ENCODE measurements at places on chromosomes 12 and 14.

GRCh38 chr14:24363401-24363800, 4.6 kb upstream of the NFATC4 start:
- no peak for DNase-seq

- no peak for DNase-seq
Measured at GRCh38 chr14:101332281-101332680, 229.0 kb upstream of the DIO3 start.

DNA sequence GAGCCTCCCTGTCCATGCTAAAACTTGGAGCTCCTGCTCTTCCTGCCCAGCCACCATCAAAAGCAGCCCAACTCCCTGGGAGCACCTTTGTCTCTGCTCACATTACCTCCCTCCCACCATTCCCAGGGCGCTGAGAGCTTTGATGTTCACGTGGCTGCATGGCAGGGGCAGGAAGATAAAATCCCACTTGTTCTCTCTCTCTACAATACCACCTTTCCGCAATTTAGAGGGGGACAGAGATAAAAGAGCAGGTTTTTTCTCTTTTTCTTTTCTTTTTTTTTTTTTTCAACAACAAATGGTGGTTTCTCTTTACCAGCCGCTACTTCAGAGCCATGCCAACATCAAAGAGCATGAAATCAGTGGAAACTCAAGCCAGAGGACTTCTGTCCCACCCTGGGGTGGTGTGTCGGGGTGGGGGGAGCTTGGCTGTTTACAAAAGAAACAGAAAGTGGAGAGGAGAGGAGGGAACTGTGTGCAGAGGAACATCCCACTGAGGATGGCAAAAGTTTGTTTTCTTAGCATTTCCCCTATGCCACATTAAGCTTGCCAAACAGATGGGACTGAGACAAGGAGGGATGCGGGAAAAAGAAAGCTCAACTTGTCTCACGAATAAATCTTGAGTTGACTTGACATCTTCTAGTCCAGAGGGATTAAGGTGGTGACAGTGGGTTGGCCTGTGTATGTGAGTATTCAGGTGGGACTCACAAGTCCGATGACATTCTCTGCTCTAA, 103.7 kb upstream of the NUDT4 start:
- no peak for DNase-seq

- DNase-seq: no peak
Measured at GRCh38 chr14:42909659-42910058, 1303.0 kb downstream of the LRFN5 start.

DNA sequence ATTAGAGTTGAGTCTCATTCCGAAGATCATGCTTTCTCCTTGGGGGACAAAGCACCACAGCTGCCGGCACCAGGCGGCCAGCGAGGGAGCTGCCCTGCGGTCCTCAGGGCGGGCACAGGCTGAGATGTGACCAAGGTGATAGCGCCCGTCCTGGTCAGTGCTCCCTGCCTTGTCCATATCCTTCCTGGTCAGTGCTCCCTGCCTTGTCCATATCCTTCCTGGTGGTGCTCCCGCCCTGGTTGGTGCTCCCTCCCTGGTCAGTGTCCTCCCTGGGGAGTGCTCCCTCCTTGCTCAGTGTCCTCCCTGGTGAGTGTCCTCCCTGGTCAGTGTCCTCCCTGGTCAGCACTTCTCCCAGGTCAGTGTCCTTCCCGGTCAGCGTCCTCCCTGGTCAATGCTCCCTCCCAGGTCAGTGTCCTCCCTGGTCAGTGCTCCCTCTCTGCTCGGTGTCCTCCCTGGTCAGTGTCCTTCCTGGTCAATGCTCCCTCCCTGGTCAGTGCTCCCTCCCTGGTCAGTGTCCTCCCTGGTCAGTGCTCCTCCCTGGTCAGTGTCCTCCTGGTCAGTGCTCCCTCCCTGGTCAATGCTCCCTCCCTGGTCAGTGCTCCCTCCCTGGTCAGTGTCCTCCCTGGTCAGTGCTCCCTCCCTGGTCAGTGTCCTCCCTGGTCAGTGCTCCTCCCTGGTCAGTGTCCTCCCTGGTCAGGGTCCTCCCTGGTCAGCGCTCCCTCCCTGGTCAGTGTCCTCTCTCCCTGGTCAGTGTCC, 92.2 kb downstream of the ADGRD1 start:
- DNase-seq: no peak

DNA sequence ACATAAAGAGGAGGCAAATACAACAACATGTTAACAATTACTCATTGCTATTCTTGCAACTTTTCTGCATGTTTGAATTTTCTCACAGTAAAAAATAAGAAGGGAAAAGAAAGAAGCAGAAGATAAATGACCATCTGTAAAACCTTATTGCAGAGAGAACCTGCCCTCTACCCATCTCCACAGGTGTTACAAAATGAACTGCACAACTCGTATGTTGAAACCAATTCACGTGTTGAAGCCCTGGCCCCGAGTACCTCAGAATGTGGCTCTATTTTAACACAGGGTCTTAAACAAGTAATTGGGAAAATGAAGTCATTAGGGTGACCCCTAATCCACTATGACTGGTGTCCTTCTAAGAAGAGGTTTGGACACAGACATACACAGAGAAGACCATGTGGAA, 39.5 kb downstream of the FOXN3 start:
- DNase-seq: no peak

DNA sequence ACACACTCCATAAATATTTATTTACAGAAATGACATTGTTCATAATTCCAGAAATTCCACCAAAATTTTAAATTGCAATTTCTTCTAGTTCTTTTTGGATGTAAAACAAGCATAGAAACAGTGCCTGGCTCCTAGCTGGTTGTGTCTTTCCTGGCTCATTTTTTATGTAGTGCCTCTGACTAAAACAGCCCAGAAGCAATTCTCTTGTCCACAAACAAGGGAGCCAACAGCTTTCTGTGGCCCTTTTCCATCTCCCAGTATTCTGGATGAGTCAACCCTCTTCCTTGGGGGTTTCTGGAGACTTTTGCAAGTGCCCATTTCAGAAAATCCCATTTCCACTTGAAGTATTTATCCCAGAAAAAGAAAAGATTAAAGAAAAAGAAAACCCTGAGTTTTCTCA, 141.4 kb downstream of the PHLDA1 start:
- peak; percentile 56 for DNase-seq

GRCh38 chr12:93191956-93192355, 185.8 kb upstream of the NUDT4 start:
- no peak for DNase-seq

- DNase-seq: no peak
Measured at GRCh38 chr12:70467476-70467875, 101.4 kb downstream of the KCNMB4 start.

GRCh38 chr14:24895243-24895583, 154.7 kb downstream of the STXBP6 start:
- peak; percentile 22 for DNase-seq

- peak; percentile 96 for DNase-seq
Measured at GRCh38 chr12:124236625-124237031, 58.3 kb upstream of the RFLNA start.

- DNase-seq: no peak
Measured at GRCh38 chr12:70049596-70050360, 193.5 kb upstream of the CNOT2 start.

All from NCI-H226 (cell line).